Activated CD4-positive, alpha-beta T cell treated with anti-CD3 and anti-CD28 coated beads, Interleukin-2, amount 10 ng/mL, durations not matched to agents 7 days and 5 days (primary cell): ENCODE measurements at places on chromosomes 11 and 22. TPM values are rescaled to one million over a fixed set of nuclear protein-coding genes. Genes with fewer than 3 reads are reported as not detected.

The SYTL2 gene
- 45.6 TPM for total RNA-seq

- H3K27ac ChIP-seq = no peak overlapping the region
- no peak overlapping the region for H3K4me3 ChIP-seq
- H3K36me3 ChIP-seq = no peaks in the 10 kb centered on the region
- no peaks in the 10 kb centered on the region for H3K4me1 ChIP-seq
Observed at GRCh38 chr11:2704356-2704755, 4.6 kb upstream of the KCNQ1OT1 start.

- no peak for DNase-seq
- H3K4me1 ChIP-seq = no peaks in the 10 kb centered on the region
- H3K36me3 ChIP-seq = no peaks in the 10 kb centered on the region
- no peaks in the 10 kb centered on the region for H3K27me3 ChIP-seq
Observed at GRCh38 chr11:80620867-80621266, 1180.0 kb upstream of the TENM4 start.

- H3K4me3 ChIP-seq = no peak overlapping the region
- peaks cover 4% of the 10 kb centered on the region for H3K27me3 ChIP-seq
- H3K4me1 ChIP-seq = peaks cover 22% of the 10 kb centered on the region
- no peak overlapping the region for H3K27ac ChIP-seq
Observed at GRCh38 chr11:14067686-14068085, 105.2 kb downstream of the SPON1 start.

- H3K36me3 ChIP-seq = peaks cover 6% of the 10 kb centered on the region
- H3K27me3 ChIP-seq = peaks cover 34% of the 10 kb centered on the region
- DNase-seq = no peak
- no peak overlapping the region for H3K27ac ChIP-seq
- H3K4me3 ChIP-seq = no peak overlapping the region
Observed at GRCh38 chr11:2277008-2277346, 6.6 kb upstream of the ASCL2 start.
